Activated B cell treated with CpG ODN at 0.5 μM for 24 hours (primary cell): ENCODE measurements at places on chromosomes 13 and 19.

GRCh38 chr13:98144027-98144741, 1.3 kb downstream of the FARP1 start:
- peaks cover 18% of the 10 kb centered on the region for H3K4me1 ChIP-seq
- H3K36me3 ChIP-seq: no peaks in the 10 kb centered on the region
- no peak overlapping the region for H3K27ac ChIP-seq
- peaks cover 45% of the 10 kb centered on the region for H3K27me3 ChIP-seq
- DNase-seq: no peak

DNA sequence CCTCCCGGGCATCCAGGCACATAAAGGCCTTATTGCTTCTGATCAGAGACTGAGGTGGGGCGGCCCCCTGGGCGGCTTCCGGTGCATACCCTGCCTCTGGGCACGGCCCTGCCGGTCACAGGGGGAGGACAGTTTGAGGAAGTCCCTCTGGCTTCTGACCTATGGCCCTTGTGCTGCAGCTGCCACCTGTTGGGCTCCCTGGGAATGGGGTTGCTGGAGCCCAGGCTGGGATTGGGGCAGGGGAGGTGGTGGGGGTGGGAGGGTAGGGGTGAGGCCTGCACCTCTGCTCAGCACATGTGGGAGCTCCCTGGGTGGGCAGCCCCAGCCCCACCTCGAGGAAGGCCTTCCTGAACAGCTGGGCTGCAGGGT, 10.7 kb downstream of the ANO8 start:
- no peak overlapping the region for H3K4me3 ChIP-seq
- no peak overlapping the region for H3K27ac ChIP-seq
- H3K4me1 ChIP-seq: peaks cover 9% of the 10 kb centered on the region
- no peaks in the 10 kb centered on the region for H3K27me3 ChIP-seq
- DNase-seq: no peak

GRCh38 chr19:44653343-44653742, 9.6 kb downstream of the PVR start:
- no peak for DNase-seq
- no peaks in the 10 kb centered on the region for H3K27me3 ChIP-seq
- H3K4me1 ChIP-seq: peaks cover 21% of the 10 kb centered on the region
- no peak overlapping the region for H3K4me3 ChIP-seq

GRCh38 chr19:11451871-11452619, 16.6 kb downstream of the PRKCSH start:
- H3K4me3 ChIP-seq: peak overlapping the region; percentile 42
- no peak for DNase-seq
- no peak overlapping the region for H3K27ac ChIP-seq
- H3K27me3 ChIP-seq: no peaks in the 10 kb centered on the region
- H3K4me1 ChIP-seq: peaks cover 7% of the 10 kb centered on the region

GRCh38 chr19:32324631-32325285, 20.7 kb upstream of the ZNF507 start:
- no peaks in the 10 kb centered on the region for H3K4me1 ChIP-seq
- peaks cover 21% of the 10 kb centered on the region for H3K27me3 ChIP-seq
- H3K27ac ChIP-seq: no peak overlapping the region
- no peaks in the 10 kb centered on the region for H3K36me3 ChIP-seq
- no peak for DNase-seq

DNA sequence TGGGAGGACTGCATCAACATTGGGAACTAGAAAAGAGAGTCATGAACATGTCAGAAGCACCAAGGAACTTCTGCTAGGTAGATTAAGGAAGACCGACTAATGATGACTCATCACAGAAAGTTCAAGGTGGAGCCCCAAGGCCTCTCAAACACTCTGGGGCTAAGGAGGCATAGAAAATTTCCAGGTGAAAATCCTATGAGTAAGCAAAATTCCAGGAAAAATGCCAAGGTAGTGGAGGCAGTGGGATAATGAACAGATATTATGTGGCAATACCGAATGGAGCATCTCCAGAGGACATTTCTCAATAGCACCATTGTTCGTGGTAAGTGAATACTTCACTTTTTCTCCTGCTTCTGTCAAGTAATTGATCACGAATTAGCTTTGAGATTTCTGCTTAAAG, 336.5 kb downstream of the MZT1 start:
- DNase-seq: no peak
- H3K4me3 ChIP-seq: no peak overlapping the region
- H3K27me3 ChIP-seq: no peaks in the 10 kb centered on the region
- H3K36me3 ChIP-seq: no peaks in the 10 kb centered on the region
- no peak overlapping the region for H3K27ac ChIP-seq

DNA sequence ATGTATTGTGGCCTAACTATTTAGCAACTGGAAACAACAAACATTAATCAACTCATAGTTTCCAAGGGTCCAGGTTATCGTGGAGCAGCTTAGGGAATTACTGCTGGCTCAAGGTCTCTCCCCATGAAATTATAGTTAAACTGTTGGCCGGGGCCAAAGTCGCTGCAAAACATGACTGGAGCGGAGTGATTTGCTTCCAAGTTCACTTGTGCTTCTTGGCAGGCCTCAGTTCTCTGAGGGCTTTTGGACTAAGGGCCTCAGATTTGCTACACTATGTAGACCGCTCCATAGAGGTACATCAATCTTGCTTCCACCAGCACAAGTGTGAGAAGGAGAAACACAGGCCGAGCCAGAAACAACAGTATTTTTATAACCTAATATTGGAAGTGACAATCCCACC, 9.4 kb upstream of the KBTBD7 start:
- H3K27ac ChIP-seq: no peak overlapping the region
- peaks cover 25% of the 10 kb centered on the region for H3K4me1 ChIP-seq
- DNase-seq: no peak
- no peaks in the 10 kb centered on the region for H3K36me3 ChIP-seq
- H3K4me3 ChIP-seq: no peak overlapping the region
- no peaks in the 10 kb centered on the region for H3K27me3 ChIP-seq
